A549 (cell line): ENCODE measurements at places on chromosomes 11 and 22.

DNA sequence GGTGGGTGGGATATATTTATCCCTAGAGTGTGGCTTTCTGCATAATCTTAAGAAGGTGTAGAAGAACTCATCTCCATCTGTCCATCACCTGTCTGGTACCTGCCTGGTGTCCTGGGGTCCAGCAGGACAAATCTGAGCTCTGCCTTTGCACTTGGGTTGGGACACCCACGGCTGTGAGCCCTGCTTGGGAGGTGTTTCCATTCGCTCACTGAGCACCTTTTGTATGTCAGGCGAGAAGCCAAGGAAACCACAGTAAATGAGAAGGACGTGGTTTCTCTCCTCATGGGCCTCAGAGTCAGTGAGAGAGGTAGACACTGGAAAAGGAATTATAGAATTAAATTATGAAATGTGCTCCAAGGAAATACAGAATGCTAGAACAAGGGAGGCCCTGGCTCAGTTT, 555.9 kb downstream of the MIAT start:
- DNase-seq, result no peak

GRCh38 chr22:22380098-22381030, 128.2 kb downstream of the ZNF280B start:
- no peak for DNase-seq

DNA sequence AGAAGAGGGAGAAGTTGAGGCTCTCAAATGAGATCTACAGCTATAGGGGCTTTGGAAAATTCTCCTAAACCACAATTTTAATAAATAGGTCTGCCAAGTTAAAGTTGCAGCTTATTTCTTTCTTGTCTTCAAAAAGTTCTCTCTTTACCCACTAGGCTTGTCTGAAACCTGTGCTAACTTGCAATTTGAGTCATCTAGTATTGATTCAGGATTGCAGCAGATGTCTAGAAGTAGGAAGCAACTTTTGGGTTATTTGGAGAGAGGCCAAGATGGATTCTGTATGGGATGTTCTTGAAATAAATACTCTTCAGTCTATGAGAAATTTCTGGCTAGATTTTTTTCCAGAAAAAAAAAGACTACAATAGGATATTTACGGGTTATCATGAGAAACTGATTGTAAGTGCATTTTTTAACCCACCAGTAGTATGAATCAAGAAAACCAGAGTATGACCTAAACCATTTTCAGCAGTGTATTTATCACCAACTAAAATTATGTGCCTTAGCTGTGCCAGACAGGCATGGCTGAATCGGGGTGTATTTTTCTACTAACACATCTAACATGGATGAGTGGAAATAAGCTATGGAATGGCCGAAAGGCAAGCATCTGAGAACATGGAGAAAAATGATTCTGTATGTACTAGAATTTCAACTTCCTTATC, 4.9 kb upstream of the RAB38 start:
- DNase-seq, result no peak

DNA sequence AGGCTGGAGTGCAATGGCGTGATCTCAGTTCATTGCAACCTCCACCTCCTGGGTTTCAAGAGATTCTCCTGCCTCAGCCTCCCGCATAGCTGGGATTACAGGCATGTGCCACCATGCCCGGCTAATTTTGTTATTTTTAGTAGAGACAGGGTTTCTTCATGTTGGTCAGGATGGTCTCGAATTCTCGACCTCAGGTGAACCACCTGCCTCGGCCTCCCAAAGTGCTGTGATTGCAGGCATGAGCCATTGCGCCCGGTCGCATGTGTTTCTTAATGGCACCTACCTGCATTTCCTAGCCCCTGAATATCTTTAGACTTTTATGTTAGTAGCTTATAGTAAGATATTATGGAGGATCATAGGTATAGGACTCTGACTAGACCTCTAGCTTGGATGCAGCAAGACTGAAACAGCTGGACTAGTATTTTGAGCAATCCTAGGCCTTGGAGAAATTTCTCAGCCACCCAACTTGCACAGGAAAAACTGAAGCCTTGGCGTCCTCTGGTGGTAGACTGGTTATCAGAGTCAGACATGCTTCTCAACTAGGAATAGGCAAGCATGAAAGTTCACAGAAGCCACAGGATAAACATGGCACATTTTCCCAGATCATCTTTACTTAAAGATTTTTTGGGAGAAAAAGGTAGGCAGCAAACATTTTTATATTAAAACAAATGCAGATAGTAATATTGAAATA, 22.7 kb upstream of the C1QTNF4 start:
- DNase-seq, result peak; percentile 63

DNA sequence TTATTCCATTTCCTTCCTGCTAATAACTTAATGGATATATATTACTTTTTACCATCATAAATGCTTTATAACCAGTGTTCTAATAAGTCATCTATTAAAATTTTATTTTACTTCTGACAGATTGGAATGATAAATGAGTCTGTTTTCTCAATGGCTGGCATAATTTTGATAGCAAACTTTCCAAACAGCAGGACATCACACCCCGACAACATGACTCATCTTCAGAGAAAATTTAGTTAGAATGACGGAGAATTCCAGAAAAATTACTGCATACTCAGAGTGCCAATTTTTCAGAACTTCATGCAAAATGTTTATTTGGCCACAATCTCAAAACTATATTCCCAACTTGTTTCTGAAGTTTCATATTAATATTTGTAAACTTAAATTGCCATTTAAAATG, 174.4 kb downstream of the SWAP70 start:
- no peak for DNase-seq

DNA sequence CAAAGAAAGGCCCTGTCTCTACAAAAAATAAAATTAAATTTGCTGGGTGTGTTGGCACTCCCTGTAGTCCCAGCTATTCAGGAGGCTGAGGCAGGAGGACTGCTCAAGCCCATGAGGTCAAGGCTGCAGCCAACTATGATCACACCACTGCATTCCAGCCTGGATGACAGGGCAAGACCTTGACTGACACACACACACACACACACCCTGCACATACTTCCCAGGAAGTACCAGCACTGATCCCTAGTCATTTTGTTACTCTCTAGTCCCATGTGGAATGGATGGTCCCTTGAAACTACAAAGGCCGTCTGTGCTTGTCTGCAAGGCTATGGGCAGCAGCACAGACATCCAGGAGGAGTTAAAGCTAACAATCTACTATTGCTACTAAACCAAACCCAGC, 59.7 kb upstream of the CYP2D6 start:
- peak; percentile 20 for DNase-seq

DNA sequence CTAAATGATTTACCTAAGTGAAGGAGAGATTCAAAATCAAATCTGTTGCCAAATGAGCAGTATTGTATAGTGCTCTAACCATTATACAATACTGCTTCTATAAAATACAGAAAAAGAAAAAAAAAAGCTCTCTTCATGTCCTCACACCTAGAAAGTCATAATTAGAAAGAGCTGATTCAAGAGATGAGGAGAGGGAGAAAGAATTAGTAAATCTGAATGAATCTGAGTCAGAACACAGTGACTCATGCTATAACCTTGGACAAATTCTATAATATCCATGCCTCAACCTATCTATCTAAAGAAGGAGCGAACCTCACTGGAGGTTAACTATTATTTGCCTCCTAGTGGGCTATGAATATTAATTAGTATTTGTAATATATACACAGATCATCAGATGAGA, 29.4 kb downstream of the AMBRA1 start:
- DNase-seq, result no peak

- DNase-seq, result no peak
These were observed 12.1 kb downstream of the DPP3 start for GRCh38 chr11:66492161-66492865.

GRCh38 chr11:45988921-45989320, 66.5 kb downstream of the LARGE2 start:
- DNase-seq, result no peak

DNA sequence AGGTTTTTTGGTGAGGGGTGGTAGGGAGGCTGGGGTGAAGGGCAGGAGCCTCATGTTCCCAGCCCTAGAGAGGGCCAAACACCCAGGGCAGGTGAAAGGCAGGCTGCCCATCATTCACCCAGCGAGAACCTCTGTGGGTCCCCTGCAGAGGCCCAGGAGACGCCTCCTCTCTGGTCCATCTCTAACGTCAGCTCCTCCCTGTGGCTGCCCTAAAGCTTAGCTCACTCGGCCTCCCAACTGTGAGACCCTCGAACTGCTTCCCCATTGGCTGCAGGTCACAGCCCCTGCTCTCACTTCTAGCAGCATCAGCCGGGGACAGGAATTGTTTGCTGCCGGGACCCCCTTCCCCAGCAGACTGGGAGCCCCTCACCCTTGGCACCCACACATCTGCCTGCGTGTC, 615 bp upstream of the NFAM1 start:
- DNase-seq, result no peak

- DNase-seq, result no peak
These were observed 7.5 kb downstream of the ALG8 start for GRCh38 chr11:78131956-78132355.

DNA sequence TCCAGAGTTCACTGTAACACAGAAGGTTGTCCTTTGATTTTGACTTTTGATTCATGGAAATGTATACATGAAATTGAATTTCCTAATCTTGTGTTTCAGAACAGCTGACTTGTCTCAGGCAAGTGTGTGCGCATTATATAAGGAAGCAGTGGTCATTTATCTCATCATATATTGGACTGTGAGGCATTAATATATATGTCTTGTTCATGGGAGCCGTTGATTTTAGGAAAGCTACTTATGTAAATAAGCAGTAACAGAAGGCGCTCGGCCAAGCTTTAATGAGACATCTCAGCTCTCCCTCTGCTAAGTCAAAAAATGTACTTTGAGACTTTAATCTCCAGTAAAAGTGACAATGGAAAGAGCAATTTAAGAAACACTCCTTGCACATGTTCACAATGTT, 100.5 kb downstream of the PDHX start:
- no peak for DNase-seq

- DNase-seq, result no peak
These were observed 988 bp downstream of the MGAT3 start for GRCh38 chr22:39457556-39458443.

- no peak for DNase-seq
These were observed 33.4 kb downstream of the CDON start for GRCh38 chr11:126029237-126029636.

- peak; percentile 95 for DNase-seq
These were observed 13.1 kb downstream of the EEF1G start for GRCh38 chr11:62560566-62561103.

GRCh38 chr11:95661162-95661561, 128.4 kb downstream of the FAM76B start:
- DNase-seq, result no peak

GRCh38 chr11:119207415-119207960, 1.3 kb downstream of the CBL start:
- no peak for DNase-seq

GRCh38 chr11:71240865-71241691, 11.3 kb downstream of the SHANK2 start:
- peak; percentile 85 for DNase-seq

- DNase-seq, result no peak
These were observed 171.7 kb downstream of the TTC28 start for GRCh38 chr22:28507896-28508295.

- no peak for DNase-seq
These were observed 160.2 kb downstream of the LDLRAD3 start for GRCh38 chr11:36103933-36104530.

- DNase-seq, result no peak
These were observed 221.4 kb downstream of the BLID start for GRCh38 chr11:121894581-121894980.
